ENCODE measurements at places on chromosomes 2 and 18.

GRCh38 chr18:11268741-11269233 is 119.4 kb upstream of the PIEZO2 start:
- DNase-seq = no peak

DNA sequence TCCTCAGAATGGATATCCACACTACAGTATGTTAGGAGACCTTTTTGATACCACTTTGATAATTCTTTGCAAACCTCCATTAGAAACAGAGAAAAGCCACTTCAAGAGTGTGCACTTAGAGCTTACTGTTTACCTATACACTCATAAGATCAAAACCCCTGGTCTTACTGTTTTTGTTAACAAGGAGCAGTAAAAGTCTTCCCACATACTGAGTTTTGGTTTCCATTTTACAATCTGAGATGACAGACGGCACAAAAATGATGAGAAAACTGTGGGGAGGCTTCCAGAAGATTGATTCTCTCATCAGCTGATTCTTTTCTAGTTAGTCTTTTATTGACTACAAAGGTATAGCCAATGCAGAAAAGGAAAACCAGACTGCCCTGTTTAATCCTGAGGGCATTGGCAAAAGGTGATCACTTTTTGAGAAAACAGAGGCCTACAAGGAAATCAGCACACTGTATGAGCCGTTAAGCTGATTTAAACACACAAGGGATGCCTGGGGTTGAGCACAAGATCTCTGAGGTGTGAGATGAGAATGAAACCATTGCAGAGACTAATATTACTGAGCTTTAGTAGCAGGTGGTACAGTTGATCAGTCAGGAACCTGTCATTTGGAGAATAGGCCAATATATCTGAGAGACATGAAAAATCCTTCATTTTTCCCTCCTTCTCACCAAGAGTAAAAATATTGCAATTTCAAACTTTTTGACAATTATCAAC is 368.6 kb downstream of the GRB14 start:
- no peak for DNase-seq

GRCh38 chr2:42721898-42722297 is 42.0 kb downstream of the OXER1 start:
- no peak for DNase-seq

GRCh38 chr2:127426501-127427354 is 8.5 kb downstream of the PROC start:
- DNase-seq = no peak

DNA sequence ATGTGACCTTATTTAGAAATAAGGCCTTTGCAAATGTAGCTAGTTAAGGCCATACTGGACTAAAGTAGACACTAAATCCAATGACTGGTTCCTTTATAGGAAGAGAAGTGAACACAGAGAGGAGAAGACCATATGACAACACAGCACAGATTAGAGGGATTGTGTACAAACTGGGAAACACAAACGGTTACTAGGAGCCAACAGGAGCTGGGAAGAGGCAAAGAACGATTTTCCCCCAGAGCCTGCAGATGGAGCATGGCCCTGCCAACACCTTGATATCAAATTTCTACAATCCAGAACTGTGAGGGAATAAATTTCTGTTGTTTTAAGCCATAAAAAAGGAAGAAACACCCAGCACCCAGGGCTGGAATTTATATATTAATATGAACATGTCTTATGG is 38.7 kb upstream of the COL5A2 start:
- DNase-seq = no peak

DNA sequence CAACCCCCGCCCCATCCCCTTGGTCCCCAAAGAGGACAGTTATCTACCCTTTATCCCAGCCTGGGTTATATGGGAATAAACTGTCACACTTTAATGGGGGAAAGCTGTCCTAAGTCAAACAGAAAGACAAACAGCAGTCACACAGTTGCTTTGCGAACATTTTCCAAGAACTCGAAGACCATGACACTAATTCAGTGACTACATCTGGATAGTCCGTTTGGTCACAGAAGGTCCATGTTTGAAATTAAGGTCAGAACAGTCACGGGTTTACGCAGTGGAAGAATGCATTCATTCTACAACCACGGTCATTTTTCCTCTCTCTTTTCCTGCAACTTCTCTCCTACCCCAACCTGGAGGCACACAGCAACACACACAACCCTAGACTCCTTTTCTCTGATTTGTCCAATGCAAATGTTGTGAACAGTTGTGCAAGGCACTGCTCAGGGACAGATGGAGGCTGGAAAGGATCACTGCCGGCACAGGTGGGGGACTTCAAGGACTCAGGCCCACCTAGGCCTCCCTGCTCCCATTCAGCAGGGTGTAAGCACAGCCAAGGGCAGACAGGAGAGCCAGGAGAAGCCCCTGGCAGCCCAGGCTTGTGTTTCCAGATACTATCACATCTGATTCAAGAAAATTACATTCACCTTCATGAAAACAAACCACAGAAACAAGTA is 39.9 kb downstream of the ZNF516 start:
- DNase-seq = no peak

- no peak for DNase-seq
Observed at GRCh38 chr2:3470856-3471737, 48.2 kb downstream of the ADI1 start.

GRCh38 chr2:17188721-17189120 is 329.5 kb downstream of the RAD51AP2 start:
- no peak for DNase-seq

DNA sequence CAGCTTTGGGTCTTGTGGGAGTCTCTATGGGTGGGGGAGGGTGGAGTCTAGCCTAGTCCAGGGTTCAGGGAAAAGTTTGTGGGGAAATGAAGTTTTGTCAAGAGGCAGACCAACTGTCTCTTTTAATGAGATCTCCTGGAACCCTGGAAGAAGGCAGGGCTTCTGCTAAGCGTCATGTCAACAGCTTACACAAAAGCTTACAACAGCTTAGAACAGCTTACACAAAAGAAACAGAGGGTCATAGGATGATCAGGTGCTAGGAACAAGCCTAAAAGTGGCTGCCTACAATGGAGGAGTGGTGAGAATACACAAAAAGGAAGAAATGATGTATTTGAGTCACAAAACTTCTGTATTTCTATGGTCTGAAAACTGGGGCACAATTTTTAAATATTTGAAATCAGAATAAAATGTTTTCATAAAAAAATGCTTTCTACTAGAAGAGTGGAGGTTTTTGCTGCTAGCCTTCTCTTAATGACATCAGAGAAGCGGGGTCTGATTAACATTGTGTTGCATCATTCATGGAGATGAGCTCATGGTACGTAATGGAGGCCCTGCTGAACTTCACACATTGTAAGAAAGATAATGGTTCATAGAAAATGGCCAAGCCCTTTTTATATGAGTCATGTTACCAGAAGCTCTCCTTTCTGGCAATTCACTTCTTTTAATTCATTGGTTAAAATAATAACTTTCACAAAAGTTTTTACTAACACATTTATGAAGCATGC is 351.0 kb downstream of the PIK3C3 start:
- DNase-seq = no peak

GRCh38 chr2:54065411-54065810 is 50.0 kb upstream of the ACYP2 start:
- DNase-seq = no peak

GRCh38 chr18:52391810-52392559 is 52.0 kb downstream of the DCC start:
- no peak for DNase-seq

DNA sequence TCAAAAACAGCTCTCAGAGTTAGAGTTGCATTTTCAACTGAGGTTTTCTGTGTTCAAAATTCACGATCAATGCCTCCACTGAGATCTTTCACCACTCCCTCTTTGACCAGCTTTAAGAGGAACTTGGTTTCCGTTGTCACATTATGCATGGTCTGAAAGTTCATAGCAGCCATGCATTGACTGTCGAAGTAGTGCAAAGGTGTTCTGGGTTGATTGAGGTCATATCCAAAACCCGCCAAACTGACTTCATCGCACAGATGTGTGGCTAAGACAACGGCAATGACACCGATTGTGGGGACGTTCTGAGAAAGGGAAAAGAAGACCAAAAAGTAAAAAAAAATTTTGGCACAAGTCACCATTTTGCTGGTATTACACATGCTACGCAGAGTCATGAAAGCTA is 48.7 kb downstream of the ST3GAL5 start:
- no peak for DNase-seq

GRCh38 chr18:25077038-25077943 is 274.7 kb downstream of the ZNF521 start:
- DNase-seq = no peak

Measured in stimulated activated CD4-positive, alpha-beta T cell treated with anti-CD3 and anti-CD28 coated beads, Interleukin-1b, Interleukin-23, amount 100 ng/mL, for 1 hour (primary cell).